ENCODE measurements at places on chromosomes 3 and 15.

GRCh38 chr3:23252122-23252521, 49.0 kb downstream of the UBE2E2 start:
- no peak for DNase-seq

- no peak for DNase-seq
These were observed 66.5 kb upstream of the SEC61A1 start for GRCh38 chr3:127985655-127986225.

GRCh38 chr3:66304293-66304692, 83.5 kb downstream of the SLC25A26 start:
- no peak for DNase-seq

DNA sequence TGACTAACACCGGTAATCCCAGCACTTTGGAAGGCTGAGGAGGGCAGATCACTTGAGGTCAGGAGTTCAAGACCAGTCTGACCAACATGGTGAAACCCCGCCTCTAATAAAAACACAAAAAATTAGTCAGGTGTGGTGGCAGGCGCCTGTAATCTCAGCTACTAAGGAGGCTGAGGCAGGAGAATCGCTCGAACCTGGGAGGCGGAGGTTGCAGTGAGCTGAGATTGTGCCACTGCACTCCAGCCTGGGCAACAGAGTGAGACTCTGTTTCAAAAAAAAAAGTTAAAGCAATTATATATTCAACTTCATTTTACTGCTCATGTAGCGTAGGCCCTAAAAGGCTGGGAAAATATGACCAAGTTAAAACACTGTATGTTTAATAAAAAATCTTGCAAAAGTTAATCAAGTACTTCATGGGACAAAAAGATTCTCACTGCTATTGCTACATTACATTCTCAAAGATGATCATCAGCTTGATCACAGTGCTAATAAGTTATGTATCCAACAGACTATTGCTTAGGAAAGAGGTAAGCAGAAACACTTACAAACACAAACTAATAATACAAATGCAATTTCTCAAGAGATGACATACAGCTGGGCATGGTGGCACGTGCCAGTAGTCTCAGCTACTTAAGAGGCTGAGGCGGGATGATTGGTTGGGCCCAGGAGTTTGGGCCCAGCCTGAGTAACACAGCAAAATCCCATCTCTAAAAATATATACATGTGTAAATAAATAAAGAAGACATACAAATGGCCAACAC, 2.7 kb downstream of the COPS2 start:
- DNase-seq, result no peak

GRCh38 chr3:32948625-32949445, 2.6 kb upstream of the CCR4 start:
- DNase-seq, result no peak

GRCh38 chr3:37590328-37591079, 271.2 kb upstream of the CTDSPL start:
- no peak for DNase-seq

GRCh38 chr15:90309020-90309419, 43.1 kb upstream of the ZNF774 start:
- DNase-seq, result no peak

GRCh38 chr3:193791041-193792032, 198.3 kb downstream of the OPA1 start:
- DNase-seq, result no peak

DNA sequence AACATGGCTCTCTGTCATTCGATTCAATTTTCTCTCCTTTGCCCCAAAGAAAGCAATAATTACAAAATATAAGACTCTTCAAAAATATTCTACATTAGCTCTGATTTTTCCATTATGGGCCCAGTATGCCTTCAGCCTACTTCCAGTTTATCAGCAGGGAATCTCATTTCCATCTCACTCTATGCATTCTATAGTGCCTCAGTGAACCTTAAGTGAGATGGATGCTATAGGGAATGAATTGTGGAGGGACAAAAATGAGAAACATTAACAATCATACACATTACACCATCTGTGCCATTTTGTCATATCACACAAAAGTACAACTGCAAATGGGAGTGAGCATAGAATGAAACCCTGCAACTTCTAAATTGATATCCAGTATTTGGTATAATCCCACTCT, 50.7 kb upstream of the TSPAN3 start:
- DNase-seq, result no peak

- DNase-seq, result no peak
These were observed 42.2 kb downstream of the RIOX2 start for GRCh38 chr3:97930018-97930417.

- DNase-seq, result no peak
These were observed 361.9 kb downstream of the CLSTN2 start for GRCh38 chr3:140296796-140297352.

DNA sequence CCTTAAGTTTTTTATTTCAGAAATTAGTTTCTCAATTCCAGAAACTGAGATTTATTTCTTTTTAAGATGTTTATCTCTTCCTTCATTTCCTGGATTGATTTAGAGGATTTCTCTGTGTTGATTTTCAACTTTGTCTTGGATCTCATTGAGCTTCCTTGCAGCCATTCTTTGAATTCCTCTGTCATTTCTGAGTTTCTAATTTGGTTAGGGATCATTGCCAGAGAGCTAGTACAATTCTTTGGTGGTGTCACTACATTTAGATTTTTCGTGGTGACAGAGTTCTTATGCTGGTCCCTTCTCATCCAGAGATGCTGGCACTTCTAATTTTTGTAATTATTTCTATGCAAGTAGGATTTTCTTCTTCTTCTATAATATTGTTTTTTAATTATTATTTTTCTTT, 691.1 kb upstream of the NAALADL2 start:
- DNase-seq, result no peak

GRCh38 chr15:74609938-74610301, 5.7 kb upstream of the CLK3 start:
- DNase-seq, result no peak

GRCh38 chr3:179772297-179772696, 119.5 kb downstream of the USP13 start:
- no peak for DNase-seq

GRCh38 chr3:188083011-188083410, 70.9 kb upstream of the LPP start:
- no peak for DNase-seq
